ENCODE measurements at places on chromosomes 6 and 20.

GRCh38 chr6:152301021-152301764, 336.0 kb downstream of the SYNE1 start:
- DNase-seq, result no peak

DNA sequence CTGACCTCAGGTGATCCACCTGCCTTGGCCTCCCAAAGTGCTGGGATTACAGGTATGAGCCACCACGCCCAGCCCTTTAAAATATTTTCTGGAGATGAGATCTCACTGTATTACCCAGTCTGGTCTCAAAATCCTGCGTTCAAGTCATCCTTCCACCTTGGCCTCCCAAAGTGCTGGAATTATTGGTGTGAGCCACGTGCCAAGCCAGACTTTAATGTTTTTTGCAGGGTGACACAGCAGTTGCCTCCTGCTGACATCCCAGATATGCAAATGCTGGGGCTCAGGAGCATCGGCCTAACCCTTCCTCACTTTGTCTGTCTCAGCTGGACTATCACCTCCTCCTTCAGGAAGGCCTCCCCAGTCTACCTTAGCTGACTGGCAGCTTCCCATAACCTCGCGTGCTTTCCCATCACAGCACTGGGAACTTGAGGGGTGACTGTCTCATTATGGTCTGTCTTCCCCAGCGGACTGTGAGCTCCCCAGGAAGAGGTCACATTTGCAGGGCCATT, 14.3 kb upstream of the ID1 start:
- no peak for DNase-seq

DNA sequence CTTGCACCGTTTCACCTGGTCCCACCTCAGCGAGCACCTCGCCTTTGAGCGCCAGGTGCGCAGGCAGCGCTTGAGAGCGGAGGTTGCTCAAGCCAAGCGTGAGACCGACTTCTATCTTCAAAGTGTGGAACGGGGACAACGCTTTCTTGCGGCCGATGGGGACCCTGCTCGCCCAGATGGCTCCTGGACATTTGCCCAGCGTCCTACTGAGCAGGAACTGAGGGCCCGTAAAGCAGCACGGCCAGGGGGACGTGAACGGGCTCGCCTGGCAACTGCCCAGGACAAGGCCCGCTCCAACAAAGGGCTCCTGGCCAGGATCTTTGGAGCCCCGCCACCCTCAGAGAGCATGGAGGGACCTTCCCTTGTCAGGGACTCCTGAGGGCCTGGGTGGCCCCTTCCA, 1.5 kb downstream of the ABT1 start:
- DNase-seq, result no peak

- no peak for DNase-seq
These were observed 20.0 kb downstream of the TAF4 start for GRCh38 chr20:62045529-62046285.

GRCh38 chr20:54014293-54014926, 56.0 kb downstream of the BCAS1 start:
- no peak for DNase-seq

DNA sequence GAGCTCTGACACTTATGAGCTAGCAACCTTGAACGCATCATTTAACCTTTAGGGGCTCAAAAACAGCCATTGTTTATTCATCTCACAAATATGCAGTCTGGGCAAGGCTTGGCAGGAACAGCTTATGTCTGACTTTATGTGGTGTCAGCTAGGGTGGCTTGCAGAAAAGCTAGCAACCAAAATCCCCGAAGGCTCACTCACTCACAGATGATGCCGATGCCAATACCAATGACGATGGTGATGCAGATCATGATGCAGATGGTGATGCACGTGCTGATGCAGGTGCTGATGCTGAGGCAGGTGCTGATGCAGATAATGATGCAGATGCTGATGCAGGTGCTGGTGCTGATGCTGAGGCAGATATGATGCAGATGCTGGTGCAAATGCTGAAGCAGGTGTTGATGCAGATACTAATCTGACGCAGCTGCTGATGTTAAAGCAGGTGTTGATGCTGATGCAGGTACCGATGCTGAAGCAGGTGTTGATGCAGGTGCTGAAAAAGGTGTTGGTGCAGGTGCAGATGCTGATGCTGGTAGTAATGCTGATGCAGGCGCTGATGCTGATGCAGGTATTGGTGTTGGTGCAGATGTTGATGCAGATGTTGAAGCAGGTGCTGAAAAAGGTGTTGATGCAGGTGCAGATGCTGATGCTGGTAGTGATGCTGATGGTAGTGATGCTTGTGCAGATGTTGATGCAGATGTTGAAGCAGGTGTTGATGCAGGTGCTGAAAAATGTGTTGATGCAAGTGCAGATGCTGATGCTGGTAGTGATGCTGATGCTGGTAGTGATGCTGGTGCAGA, 195.6 kb downstream of the NFATC2 start:
- DNase-seq, result no peak

Measured in activated T-cell treated with anti-CD3 and anti-CD28 coated beads, Interleukin-2, amount 50 U/mL, for 1 hour (primary cell).